ENCODE measurements at places on chromosomes 13 and 19.

DNA sequence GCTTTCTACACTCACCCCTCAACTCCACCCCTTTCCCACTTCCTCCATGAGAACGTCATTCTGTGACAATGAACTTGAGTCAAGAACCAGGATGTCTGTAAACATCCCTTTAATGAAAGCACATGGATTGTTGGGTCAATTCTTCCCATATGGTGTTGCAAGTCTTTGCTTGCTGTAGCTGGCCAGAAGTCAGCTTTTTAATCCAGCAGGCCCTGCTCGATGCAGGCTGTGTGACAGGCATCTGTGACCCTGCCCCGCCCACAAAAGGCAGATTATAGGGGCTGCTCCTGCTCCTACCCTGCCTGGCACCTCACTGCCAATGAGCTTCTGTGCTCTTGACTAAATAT is 78.0 kb downstream of the STARD13 start:
- DNase-seq: no peak

GRCh38 chr19:31266731-31267130 is 82.5 kb downstream of the TSHZ3 start:
- DNase-seq: no peak

- DNase-seq: no peak
Measured at GRCh38 chr19:48627865-48628314, 8.6 kb downstream of the SPHK2 start.

GRCh38 chr13:24074678-24075077 is 85.8 kb upstream of the SPATA13 start:
- DNase-seq: no peak

DNA sequence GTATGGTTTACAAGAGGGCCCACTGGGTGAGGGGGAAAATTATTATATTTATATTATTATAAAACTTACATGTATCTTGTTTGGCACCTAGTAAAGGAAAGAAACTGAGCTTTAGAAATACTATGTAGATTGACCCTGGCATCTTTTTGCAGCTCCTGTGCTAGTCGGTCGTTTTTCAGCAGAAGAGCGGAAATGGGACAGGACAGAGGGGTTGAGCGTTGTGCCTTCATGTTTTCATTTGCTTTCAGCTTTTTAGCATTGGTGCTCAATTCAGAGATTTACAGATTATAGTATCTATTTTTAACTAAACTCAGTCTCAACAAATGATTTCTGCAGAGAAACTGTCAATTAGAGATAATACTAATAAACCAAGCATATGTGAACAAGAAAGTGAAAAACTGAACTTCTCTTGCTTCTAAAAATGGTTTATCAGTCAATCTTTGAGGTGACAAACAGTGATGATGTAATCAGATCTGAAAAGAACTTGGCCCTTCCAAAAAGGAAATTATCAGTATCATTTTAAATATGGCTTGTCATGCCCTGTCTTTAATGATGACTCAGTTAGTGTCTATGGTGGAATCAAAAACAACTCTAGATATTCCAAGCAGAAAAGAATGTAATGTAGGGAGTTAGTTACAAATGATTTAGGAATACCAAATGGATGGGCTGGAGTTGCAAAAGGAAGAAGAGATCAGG is 56.9 kb upstream of the KCTD4 start:
- DNase-seq: no peak

DNA sequence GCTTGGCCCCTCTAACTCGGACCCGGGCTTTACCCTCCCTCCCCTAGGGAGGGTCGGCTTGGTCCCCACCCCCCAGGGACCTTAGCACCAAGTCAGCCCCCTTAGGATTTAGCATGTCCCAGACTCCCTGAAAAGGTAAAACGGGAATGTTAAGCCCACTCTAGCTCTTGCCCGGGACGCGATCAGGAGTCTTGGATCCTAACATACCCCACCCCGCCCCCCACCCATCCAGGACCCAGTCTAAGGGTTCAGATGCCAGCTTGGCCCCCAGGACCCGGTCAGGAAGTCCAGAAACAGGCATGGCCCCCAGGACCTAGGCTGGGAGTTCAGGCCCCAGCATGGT is 437 bp downstream of the EPOR start:
- DNase-seq: no peak

DNA sequence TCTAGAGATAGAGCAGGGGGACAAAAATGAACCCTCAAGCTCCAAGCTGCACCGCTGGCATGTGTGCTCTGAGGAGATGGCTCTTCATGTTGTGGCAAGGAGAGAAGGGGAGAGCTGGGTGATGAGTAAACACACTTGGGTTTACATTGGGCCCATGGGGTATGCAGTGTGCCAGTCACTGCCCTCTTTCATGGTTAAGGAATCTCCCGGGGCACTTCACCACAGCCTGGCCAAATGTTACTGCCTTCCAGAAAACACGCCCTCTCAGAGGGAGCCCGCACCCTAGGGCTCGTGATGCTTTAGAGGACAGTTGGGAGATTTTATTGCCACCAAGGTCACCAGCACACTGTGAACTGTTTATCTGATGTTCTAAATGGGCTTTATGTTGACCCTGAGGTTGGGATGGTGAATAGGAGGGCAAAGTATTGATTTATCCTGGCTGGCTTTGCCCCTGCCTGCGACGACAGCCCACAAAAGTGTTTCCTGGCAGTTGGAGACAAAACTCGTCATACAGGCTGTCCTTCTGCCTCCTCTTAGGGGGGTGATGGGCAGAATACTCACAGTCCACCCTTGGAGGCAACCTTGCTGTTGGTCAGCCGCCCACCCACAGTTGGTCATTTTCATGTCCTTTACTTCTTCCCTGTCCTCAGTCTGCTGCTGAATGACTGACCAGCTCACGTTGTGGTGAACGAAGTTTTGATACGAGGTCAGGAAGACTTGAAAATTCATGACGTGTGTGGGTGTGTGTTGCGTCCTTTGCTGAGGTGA is 156.9 kb downstream of the STK24 start:
- no peak for DNase-seq

All from right renal cortex interstitium (tissue), 3 donors.